Hematopoietic multipotent progenitor cell treated with erythropoietin and hydrocortisone succinate and interleukin-3 and kit ligand, for 6 days (in vitro differentiated cells): ENCODE measurements at places on chromosomes 11 and 22.
A peak's percentile ranks its signal among the peaks of the same experiment; 100 is the strongest.

GRCh38 chr22:50606165-50606945, 5.8 kb downstream of the MAPK8IP2 start:
- peak; percentile 30 for DNase-seq

DNA sequence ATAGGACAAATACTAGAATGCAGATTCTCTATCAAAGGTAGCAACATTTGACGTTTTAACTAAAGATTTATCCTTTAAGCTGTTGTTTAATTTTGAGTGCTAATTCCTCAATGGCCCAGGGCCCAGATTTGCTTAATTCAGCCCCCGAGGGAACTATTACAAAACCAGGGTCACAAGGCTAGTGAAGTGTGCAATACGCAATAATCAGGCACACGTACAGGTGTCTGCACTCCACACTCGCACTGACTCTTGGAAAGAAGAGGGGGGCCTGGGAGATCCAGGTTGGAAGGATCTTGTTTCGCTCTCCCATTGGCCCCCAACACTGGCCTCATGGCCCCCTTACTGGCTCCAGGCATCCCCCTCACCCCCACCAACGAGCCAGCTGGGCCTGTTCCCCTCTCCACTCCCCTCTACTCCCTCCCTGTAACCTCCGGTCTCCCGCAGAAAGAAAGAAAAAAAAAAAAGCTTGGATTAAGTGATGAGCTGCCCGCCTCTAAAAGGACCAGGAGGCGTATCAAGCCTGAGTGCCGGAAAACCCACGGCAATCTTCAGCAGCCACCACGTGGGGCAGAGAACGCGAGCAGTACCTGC, 2.2 kb upstream of the KIRREL3 start:
- DNase-seq, result no peak

GRCh38 chr11:84719935-84720577, 907.1 kb downstream of the DLG2 start:
- no peak for DNase-seq

- DNase-seq, result no peak
Measured at GRCh38 chr11:119671051-119671450, 57.9 kb downstream of the NECTIN1 start.

DNA sequence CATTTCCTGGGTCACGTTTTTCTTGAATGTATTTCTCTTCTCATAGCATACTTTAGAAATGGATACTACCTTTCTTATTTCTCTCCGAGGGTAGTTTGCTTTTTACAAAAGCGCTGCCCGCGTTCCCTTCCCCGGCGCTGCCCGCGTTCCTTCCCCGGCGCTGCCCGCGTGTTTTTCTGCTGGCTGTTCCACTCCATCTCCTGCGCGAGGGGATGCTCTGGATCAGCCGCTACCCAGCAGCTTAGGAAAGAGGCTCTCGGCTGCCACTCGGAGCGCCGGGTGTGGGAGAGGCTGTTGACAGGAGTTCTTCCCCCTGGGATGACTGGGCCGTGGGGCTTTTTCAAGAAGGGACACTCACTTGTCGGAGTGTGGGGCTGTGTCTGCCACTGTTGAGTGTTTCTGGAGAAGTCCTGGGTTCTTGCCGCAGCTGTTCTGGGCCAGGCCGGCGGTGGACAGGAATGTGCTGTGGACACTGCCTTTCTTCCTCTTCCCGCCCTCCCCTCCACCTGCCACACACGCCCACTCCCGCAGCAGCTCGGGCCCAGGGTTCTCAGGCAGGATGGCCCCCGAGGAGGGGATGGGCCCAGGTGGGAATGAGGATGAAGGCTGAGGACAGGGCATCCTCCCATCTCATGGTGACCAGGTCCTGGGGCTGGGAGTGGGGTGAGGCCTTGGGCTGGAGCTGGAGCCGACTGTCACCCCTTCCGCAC, 30.6 kb downstream of the GLB1L2 start:
- no peak for DNase-seq

DNA sequence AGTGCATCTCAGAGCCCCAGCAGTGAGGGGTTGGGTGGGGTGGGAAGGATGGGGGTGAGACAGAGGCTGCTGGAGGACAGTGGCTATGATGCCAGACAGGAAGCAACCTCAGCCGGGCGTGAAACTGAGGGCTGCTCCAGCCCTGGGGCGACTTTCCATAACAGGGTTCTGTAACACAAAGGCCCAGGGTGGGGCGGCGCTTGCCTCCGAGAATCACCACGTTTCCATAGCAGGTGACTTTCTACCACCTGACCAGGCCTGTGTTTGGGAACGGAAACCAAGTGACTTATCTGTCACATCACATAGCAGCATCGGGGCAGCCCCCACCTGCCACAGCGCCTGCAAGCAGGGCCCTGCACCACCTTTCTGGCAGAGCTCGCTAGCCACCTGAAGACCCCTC, 85.8 kb downstream of the TRMU start:
- DNase-seq, result no peak

- no peak for DNase-seq
Measured at GRCh38 chr11:47233051-47233450, 15.6 kb downstream of the ACP2 start.

DNA sequence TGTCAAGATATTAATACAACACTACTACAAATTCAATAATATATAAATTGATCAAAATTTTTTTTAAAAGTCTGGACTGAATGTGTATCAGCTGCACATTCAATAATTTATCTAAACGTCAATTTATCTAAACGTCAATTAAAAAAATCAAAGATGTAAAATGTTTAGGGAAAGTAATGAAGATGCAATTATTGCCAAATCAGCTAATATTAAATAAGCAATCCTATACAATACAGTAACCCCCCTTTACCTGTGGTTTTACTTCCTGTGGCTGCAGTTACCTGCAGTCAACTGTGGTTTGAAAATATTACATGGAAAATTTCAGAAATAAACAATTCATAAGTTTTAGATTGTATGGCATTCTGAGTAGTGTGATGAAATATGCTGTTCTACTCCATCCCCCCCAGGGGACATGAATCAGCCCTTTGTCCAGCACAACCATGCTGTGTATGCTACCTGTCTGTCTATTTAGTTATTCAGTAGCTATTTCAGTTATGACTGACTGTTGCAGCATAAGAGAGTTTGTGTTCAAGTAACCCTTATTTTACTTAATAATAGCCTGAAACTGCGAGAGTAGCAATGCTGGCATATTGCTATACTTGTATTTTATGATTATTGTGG, 72.2 kb downstream of the CWF19L2 start:
- DNase-seq, result no peak

DNA sequence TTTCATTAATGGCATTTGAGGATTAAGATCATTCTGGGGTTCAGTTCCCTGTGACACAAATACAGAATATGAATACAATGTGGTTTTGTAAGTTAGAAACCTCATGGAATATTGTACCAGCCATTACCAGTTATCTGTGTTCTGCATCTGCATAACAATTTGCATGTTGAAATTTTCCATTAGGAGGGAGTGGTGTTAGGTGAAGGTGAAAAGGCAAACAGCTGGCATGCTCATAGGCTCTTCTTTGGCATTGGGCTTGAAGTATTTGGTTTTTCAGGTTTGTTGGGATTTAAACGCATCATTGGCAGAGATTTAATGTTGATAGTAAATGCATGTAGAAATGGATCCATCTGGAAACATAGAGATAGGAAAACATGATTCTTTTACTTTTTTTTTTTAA, 18.6 kb downstream of the RTN3 start:
- peak; percentile 22 for DNase-seq

- no peak for DNase-seq
Measured at GRCh38 chr22:19061471-19062138, 60.6 kb downstream of the DGCR2 start.

GRCh38 chr22:28917747-28918549, 34.6 kb downstream of the ZNRF3 start:
- DNase-seq, result no peak

DNA sequence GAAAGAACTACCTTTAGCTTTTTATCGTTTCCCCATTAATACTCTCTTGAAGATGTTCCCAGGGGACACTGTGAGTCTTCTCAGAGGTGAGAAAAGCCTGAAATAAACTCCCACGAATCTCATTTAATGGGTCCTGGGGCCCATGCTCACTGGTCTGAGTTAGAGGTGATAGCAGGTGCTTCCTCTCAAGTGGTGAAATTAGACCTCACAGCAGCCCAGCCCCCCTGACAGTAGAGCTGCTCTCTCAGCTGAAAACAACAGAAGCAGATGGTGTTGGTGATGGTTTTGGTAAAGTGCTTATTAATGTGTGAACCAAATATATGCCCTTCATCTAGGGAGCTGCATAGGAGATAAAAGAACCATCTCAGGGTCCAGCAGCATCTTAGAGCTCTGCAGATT, 76.8 kb upstream of the VPREB1 start:
- DNase-seq, result no peak

GRCh38 chr11:87405356-87405755, 367.6 kb downstream of the TMEM135 start:
- no peak for DNase-seq

DNA sequence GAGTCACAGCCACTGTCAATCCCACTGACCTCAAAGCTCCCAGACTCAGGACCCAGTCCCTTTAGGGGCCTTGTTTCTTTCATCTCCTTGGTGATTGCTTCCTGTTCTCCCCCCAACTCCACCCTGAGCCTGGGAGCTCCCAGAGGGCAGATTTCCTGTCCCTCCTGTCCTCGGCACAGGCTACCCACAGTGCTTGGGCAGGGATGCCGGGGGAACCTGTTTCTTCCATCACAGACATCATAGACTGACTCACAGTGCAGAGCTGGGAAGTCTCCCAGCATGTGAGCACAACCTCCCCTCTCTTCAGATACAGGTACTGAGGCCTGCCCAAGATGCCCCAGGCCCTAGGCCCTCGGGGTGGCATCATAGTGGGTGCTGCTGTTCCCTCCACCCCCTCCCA, 16.6 kb downstream of the TRIM29 start:
- DNase-seq, result no peak
